Aorta (tissue), 5 donors: ENCODE measurements at places on chromosomes 13 and 19. TPM values are rescaled to one million over a fixed set of nuclear protein-coding genes. Genes with fewer than 3 reads are reported as not detected.

GRCh38 chr13:31929031-31929770, 102.4 kb upstream of the FRY start:
- no peak for DNase-seq

GRCh38 chr19:23946569-23946968, 31.9 kb downstream of the ZNF726 start:
- no peak for DNase-seq

- DNase-seq: no peak
Measured at GRCh38 chr19:29702963-29703320, 12.1 kb downstream of the C19orf12 start.

DNA sequence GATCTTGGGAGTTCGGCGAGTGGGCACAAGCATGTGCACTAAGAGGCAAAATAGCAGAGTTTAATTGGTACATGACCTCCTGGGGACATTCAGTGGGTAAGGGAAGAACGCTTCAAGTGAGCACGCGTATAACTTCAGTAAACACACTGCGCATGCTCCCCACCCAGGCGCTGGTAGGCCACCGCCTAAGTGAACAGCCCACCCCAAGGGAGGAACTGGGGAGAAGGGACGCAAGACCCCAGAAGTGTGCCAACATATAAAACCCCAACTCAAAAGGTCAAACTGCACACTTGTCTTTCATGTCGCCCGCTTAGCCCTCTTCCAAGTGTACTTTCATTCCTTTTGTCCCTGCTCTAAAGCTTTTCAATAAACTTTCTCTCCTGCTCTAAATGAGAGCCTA, 10.5 kb upstream of the NTN5 start:
- DNase-seq: peak; percentile 63

GRCh38 chr13:89845874-89846273, 1501.6 kb upstream of the MIR17HG start:
- DNase-seq: no peak

GRCh38 chr13:105565136-105565727, 970.2 kb downstream of the EFNB2 start:
- DNase-seq: no peak

DNA sequence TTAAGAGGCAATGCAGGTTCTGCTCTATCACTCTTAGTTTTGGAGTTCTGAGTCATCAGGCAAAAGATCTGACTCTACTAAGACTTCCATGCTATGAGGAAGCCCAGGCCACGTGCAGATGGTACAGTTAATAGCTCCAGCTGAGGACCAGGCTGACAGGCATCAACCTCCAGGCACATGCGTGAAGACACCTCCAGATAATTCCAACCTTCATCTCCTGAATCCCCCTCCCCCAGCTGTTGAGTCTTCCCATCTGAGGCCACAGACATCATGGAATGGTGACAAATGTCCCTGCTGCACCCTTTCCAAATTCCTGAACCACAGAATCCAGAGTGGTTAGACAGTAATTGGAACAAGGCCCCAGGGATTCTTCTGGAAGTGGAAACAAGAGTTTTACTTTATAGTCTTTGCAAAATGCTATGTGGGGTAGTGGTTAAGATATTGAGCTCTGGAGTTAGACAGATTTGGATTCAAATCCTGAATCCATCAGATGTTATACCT, 183.8 kb downstream of the KLF5 start:
- no peak for DNase-seq

DNA sequence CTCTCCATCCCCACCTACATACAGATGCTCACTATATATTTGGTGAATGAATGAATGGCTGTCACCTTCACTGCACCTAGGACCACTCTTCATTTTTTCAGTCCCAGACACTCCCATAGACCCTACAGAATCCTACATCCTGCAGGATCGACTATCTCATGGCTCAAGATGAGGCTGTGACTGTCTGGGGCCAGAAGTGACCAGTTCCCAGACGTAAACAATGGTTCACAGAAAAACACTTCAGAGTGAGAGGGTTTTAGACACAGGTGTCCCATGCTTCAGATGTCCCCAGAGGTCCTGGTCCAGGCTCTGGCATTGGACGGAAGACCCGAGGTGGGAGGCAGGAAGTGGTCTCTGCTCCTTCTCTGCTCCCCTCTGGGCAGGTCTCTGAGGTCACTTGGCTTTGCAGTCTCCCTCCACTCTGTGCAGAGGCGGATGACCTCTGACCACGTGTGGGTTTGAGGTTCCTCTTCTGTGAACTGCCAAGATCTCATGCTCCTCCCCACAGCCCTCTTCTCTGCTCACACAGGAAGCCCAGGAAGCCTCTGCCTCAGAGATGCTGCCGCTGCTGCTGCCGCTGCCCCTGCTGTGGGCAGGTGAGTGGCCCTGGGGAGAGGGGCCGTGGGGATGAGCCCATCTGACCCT, 24.9 kb downstream of the SIGLEC7 start:
- DNase-seq: peak; percentile 77

GRCh38 chr19:18338541-18338940, 1.9 kb upstream of the PGPEP1 start:
- no peak for DNase-seq

DNA sequence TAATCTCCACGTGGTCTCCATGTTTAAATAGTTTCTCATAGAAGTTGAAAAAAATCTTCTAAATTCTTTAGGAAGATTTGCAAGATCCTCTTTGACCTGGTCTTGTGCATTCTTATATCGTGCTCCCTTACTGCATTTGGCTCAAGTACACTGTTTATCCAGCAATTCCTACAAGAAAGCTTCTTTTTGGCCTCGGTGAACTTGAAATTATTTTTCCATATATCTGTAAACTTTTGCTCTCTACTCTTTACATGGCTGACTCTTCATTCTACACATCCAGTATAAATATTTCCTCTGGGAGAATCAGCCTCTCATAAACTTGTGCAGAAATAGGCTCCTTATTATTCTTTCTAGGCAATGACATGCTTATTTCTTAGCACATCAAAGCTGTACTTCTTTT, 1457.9 kb upstream of the PRR20A start:
- no peak for DNase-seq

DNA sequence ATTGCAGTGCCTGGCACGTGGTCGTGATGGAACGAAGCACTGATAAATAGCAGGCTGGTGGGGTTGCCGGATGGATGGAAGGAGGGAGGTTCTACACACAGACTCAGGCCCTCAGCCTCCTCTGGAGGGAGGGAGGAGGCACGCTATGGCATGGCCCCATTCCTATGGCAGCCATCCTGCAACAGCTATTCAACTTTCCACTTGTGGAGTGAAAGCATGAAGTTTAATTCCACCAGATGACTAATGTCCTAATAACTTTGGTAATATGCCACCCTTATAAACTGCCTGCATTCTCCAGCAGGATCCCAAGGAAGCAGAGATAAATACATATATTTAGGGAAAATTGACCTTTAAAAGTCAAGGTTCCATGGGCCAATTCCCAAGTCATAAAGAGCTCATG, 92.4 kb downstream of the KL start:
- DNase-seq: no peak

GRCh38 chr19:12293777-12294248, 870 bp downstream of the ZNF44 start:
- peak; percentile 85 for DNase-seq

DNA sequence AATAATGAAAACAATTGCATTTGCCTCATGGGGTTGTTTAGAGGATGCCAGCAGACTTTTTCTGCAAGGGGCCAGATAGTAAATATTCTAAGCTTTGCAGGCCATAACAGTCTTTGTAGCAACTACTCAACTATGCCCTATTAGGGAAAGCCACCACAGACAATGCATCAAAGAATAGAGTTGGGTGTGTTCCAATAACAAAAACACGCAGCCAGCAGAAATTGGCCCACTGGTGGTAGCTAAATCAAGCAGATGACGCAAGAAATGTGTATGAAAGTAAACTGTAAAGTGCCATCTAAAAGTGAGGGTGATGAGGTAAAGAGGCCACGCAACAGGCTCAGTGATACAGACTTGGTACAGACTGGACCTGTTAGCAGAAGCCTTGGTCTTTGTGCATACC, 75.2 kb upstream of the SIAH3 start:
- DNase-seq: no peak

- peak; percentile 63 for DNase-seq
Measured at GRCh38 chr13:110319774-110320509, 12.9 kb downstream of the COL4A2 start.

DNA sequence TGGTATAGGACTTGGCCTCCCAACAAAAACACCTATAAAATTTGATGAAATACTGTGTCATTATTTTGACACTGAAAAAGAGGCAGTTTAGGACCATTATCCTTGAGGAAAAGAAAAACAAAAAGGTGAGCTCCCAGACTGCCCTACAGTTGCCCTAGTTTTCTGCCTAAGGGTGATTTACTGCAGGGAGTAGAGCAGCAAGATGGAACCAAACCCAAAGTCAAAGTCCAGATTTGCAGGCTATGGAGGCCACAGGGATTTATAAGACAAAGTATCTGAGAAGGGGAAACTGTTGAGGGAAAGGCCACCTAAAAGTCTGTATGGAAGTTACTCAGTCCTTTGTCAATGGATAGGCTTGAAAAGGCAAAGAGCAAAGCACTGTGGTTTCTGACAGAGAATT, 112.4 kb upstream of the TRPC4 start:
- no peak for DNase-seq

RFPL4AL1 gene
- not detected for total RNA-seq

ZNF160 gene
- total RNA-seq: 32.5 TPM

IFI30 gene
- 85.2 TPM for total RNA-seq

EGLN2 gene
- total RNA-seq: 85.7 TPM

CYSLTR2 gene
- 1.1 TPM for total RNA-seq

DLEU7 gene
- 0.39 TPM for total RNA-seq

GPR18 gene
- total RNA-seq: 0.55 TPM
